Heart right ventricle (tissue), 16 donors: ENCODE measurements at places on chromosomes 7 and 10. TPM values are rescaled to one million over a fixed set of nuclear protein-coding genes. Genes with fewer than 3 reads are reported as not detected.

GRCh38 chr7:90850471-90850870 lies 254.3 kb downstream of the CDK14 start:
- no peak for DNase-seq

DNA sequence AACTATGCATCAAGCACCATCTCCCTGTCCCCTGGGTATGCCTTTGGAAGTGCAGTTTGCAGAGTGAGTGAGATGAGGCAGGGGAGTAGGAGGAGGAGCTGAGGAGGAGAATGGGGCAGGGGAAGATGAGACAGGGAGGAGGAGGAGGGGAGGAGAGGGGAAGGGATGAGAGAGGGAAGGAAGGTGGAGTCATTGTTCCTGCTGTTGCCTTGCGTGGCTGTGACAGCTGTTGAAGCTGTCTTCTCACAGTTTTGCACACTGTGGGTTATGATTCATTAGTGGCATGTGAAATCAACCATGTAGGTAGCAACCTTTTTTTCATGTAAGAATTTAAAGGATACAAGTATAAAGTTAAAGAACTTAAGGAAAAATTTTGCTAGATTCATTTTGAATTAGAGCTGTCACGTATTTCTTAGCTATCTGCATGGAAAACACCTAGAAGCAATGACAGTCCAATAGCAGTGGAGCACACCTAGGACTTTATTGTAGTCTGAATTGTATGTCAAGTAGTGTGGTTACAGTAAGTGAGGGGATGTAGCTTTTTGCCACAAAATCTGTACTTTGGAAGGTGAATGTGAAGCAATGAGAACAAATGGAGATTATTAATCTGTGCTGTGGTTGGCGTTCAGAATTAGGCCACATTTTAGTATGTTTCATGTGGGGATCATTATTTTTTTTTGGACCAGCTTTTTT lies 21.7 kb downstream of the CCM2 start:
- no peak for DNase-seq

DNA sequence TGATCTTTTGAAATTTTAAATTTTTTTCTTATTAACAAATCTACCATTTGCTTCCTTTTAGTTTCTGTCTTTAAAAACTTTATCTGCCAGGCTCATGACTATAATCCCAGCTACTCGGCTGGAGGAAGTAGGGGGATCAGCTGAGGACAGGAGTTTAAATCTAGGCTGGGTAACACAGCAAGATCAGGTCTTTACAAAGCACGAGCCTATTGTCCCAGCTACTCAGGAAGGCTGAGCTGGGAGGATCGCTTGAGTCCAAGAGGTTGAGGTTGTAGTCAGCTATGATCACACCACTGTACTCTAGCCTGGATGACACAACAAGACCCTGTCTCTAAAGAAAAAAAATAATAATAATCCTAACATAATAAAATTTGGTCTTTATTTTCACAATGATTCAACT lies 17.5 kb downstream of the DPY19L1 start:
- DNase-seq: no peak

DNA sequence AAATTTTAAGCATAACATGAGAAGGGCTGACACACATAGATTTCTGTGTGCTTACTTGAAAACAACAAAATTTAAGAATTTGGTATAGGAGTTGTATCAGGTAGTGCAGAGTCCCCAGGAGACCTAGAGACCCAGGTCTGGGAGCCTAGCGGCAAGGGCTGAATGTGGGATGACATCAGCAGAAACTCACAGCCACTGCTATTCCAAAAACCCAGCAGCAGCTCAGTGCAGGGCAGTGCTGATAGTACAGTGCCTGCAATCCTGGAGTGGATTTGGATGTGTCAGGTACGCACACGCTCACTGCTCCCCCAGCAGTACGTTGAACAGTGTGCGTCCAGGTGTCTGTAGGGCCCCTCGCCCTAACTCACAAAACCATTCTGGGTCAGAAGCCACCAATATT lies 87.1 kb downstream of the EGFR start:
- DNase-seq: no peak

GRID1 gene
- 3.4 TPM for total RNA-seq

GRCh38 chr10:112340601-112341000 lies 33.3 kb upstream of the ACSL5 start:
- no peak for DNase-seq
